ENCODE measurements at places on chromosomes 13 and 19. TPM values are rescaled to one million over a fixed set of nuclear protein-coding genes. Genes with fewer than 3 reads are reported as not detected.

LILRB2 gene
- polyA plus RNA-seq = 1.1 TPM

C1QTNF9B gene
- polyA plus RNA-seq = 0.20 TPM

SCN1B gene
- 1.3 TPM for polyA plus RNA-seq

PSG7 gene
- polyA plus RNA-seq = not detected

ERICH4 gene
- polyA plus RNA-seq = 2.3 TPM

FFAR2 gene
- polyA plus RNA-seq = 0.30 TPM

ZNF763 gene
- polyA plus RNA-seq = 8.0 TPM

ZGLP1 gene
- polyA plus RNA-seq = 4.0 TPM

MIA gene
- polyA plus RNA-seq = 0.83 TPM

RASIP1 gene
- 12.7 TPM for polyA plus RNA-seq

PPP2R1A gene
- 448 TPM for polyA plus RNA-seq

ZNF8 gene
- polyA plus RNA-seq = 7.5 TPM

NXNL1 gene
- polyA plus RNA-seq = not detected

ASPDH gene
- 14.8 TPM for polyA plus RNA-seq

DAZAP1 gene
- 79.9 TPM for polyA plus RNA-seq

IRGC gene
- polyA plus RNA-seq = not detected

ZNF729 gene
- 0.36 TPM for polyA plus RNA-seq

PLIN4 gene
- polyA plus RNA-seq = 0.60 TPM

CCDC8 gene
- polyA plus RNA-seq = 68.1 TPM

RHPN2 gene
- polyA plus RNA-seq = 19.0 TPM

LILRA2 gene
- 0.47 TPM for polyA plus RNA-seq

WDR87 gene
- polyA plus RNA-seq = not detected

KPTN gene
- 11.8 TPM for polyA plus RNA-seq

REEP6 gene
- polyA plus RNA-seq = 9.9 TPM

ADAMTSL5 gene
- 0.24 TPM for polyA plus RNA-seq

ZNF433 gene
- polyA plus RNA-seq = 18.2 TPM

RCBTB2 gene
- 51.6 TPM for polyA plus RNA-seq

OBI1 gene
- 26.8 TPM for polyA plus RNA-seq

GAS6 gene
- 27.6 TPM for polyA plus RNA-seq

SGCG gene
- polyA plus RNA-seq = 4.6 TPM

LILRA1 gene
- polyA plus RNA-seq = 0.44 TPM

HRC gene
- 27.0 TPM for polyA plus RNA-seq

BRSK1 gene
- polyA plus RNA-seq = 14.1 TPM

ZNF112 gene
- polyA plus RNA-seq = 14.2 TPM

MBD3L1 gene
- polyA plus RNA-seq = not detected

FXYD1 gene
- polyA plus RNA-seq = 21.9 TPM

KLK5 gene
- 1.3 TPM for polyA plus RNA-seq

ZNF574 gene
- 14.6 TPM for polyA plus RNA-seq

ACP7 gene
- polyA plus RNA-seq = 0.27 TPM

SPIB gene
- 1.7 TPM for polyA plus RNA-seq
